ENCODE measurements at places on chromosomes 4 and X.

DNA sequence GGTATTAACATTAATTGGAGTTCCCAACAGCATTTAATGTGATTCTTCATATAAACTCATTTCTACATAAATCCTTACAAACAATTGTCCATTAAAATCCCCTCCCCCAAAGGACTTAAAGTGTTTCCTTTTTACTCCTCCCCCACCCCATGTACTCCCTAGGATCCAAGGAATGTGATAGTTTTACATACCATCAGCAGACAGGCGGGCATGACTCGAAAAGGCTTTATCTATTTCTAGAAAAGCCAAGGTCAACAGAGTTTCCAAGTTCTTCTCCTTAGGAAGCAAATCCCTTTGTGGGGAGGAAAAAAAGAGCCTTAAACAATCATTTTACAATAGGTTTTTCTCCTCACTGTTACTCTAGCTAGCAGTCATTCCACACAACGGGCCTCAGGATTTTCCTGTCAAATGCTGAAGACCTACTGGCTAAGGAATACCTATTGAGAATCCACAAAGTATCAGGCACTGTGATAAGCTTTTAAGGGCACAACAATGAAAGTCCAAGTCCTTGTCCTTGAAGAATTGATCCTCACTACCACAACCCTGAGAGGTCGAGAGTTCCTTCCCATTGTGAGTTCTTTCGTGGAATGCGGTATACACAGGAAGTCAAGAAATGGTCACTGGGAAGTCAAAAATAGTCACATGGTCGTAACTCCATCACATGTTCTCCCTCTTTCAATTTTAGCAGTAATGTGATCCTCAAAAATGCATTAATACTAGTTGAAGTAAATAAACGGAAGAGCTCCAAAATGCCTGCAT lies 7.2 kb downstream of the PPM1K start:
- no peak for DNase-seq

GRCh38 chr4:121062521-121062920 lies 9.8 kb downstream of the NDNF start:
- no peak for DNase-seq

GRCh38 chrX:107482046-107482445 lies 32.6 kb downstream of the FRMPD3 start:
- DNase-seq, result no peak

DNA sequence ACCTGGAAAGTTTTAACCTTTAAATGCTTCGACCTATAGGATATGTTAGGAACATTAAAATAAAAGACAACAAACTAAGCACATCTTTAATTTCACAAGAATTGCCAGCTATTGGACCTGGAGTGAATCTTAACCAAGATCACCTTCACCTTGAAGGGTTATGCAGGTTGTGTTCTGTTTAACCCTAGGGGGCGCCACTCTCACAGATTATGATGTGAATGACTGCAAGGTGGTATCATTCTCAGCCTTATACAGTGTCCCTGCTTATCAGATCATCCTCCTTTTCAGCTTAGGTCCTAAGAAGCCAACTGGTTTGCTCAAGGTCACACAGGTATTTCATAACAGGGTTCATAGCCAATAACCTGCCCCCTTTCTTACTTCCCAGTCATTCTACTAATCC lies 23.5 kb downstream of the INTS6L start:
- DNase-seq, result no peak

DNA sequence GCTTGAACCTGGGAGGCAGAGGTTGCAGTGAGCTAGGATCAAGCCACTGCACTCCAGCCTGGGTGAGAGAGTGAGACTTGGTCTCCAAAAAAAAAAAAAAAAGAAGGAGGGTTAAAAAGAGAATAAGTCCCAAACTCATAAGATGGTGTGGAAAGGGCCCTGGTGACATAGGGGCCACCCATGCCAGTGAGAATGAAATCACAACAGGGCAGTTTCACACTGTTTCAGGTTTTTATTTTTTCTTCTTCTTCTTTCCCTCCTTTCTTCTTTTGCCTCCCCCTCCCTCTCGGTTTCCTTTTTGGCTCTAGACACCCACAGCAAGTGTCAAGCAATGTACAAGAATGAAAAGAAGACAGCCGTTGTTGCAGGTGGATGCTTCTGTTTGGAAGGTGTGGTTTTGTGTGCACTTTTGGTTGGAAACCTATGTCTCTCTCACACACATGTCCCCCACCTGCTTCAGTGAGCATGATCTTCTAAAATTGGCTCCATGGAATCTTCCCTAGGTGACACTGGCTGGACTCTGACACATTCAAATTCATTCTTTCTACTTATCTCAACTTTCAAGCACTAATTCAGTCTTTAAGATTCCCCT lies 14.4 kb upstream of the TLR8 start:
- no peak for DNase-seq

GRCh38 chrX:71253253-71254091 lies 468 bp downstream of the ZMYM3 start:
- DNase-seq, result no peak

GRCh38 chr4:36824682-36825081 lies 419.9 kb upstream of the NWD2 start:
- DNase-seq, result no peak

DNA sequence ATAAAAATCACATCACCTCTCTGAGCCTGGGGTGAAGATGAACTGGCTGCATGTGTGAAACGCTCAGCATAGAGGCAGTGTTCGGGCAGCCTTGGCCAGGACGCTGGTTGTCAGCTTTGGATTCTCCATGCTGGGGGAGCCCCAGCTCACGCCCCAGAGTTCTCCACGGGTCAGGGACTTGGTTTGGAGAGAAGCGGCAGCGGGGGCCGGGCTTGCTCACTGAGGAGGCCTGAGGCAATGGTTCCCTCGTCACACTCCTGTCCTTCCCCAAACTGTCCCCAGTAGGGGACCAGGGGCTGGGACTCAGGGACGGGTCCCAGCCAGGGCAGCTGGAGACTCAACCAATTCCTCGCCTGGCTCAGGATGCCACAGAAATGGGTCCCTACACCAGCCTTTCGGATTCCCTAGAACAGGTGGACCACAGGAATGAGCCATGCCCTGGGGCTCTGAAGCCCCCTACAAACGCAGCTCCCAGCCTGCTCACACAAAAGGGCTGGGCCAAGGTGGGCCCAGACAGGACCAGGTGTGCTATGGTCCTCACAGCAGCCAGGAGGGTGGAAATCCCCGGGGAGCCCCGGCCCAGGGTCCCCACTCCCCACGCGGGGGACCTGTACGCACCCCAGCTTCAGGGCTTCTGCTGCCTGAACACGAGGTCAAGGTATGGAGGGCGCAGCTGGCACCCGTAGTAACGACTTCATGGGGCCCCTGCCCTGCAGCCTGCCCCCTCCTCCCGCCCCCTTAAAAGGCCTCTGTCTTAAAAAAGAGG lies 1.4 kb downstream of the MXD4 start:
- no peak for DNase-seq

GRCh38 chr4:5127556-5127955 lies 76.3 kb downstream of the STK32B start:
- no peak for DNase-seq

GRCh38 chrX:71251466-71251973 lies 2.4 kb downstream of the ZMYM3 start:
- DNase-seq, result no peak

GRCh38 chr4:79163981-79164490 lies 161.8 kb downstream of the NAA11 start:
- DNase-seq, result peak; percentile 25

DNA sequence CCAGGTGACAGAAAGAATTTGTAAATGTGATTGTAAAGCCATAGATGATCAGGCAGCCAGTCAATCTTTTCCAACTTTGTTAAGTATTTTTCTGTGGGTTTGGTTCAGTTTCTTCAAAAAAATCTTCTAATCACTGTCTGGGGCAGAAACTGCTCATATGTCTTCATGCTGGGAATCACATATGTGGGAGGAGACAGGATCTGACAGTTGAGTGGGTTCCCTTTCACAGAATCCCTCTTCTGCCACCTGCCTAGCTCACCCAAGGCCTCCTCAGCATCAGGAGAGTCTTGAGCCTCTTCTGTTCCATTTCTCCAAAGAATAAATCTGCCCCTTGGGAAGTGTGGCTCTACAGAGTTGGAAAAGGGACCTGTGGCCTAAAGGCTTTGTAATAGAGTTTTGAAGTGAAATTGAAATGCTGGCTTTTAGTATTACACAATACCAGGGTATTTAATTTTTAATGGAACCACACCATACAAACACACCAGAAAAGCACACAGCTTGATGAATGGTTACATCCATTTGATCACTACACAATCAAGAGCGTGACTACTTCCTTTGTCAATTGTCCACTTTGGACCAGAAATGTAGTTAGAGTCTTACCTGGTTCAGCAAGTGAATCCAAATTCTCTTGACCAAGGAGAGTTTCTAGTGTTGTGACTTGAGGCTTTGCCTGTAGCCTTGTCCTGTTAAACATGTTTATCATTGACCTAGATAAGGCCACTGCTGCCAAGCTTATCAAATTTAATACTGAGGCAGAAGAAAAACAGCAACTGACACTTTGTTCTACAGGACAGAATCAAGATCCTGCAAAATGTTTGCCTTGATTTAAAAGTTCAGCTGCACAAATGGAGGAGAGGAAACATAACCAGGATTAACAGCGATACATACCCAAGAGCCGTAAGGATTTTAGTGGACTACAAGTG lies 20.4 kb downstream of the MSMO1 start:
- no peak for DNase-seq

GRCh38 chr4:42104521-42104920 lies 47.9 kb downstream of the BEND4 start:
- DNase-seq, result no peak

DNA sequence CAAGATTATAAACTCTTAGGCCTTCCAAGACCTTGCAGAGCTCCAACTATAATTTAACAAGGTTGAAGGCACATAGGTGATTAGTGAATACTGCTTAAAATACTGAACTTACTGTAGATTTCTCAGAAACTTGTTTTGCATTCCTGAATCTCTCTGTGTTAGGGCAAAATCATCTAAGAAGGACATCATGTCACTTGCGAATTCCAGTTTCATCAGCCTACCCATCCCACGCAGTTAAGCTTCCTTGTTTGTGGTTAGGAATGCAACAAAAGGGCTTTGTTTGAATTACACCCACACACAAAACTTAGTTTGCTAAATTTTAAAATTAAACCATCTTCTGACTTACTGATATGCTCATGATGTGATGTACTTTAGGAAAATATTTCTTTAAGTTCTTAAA lies 174.0 kb downstream of the SOWAHB start:
- no peak for DNase-seq

GRCh38 chrX:14927401-14927800 lies 54.2 kb downstream of the MOSPD2 start:
- DNase-seq, result no peak

GRCh38 chr4:15848191-15848842 lies 70.2 kb downstream of the CD38 start:
- DNase-seq, result no peak

DNA sequence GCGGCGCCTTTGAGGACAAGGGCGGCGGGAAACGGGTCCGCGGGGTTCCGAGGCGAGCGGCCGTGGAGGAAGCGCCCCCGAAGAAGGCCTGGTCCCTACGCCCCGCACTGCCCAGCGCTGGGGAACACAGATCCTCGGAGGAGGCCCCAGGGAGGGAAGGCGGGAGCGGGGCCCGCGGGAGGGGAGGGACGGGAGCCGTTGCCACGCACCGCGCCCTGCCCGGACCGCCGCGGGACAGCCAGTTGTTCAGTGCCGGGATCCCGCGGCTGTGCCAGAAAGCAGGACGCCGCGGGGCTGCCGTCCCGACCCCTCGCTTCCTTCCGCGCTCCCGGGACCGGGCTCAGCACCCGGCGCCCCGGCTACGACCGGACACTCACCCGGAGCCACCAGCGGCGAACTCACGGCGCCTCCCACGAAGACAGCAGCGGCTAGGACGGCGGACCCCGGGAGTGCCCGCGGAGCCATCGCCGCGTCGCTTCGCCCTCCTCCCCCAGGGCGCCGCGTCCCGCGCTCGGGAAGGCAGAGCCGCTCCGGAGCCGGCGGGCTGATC lies 278 bp downstream of the RELL1 start:
- DNase-seq, result no peak

DNA sequence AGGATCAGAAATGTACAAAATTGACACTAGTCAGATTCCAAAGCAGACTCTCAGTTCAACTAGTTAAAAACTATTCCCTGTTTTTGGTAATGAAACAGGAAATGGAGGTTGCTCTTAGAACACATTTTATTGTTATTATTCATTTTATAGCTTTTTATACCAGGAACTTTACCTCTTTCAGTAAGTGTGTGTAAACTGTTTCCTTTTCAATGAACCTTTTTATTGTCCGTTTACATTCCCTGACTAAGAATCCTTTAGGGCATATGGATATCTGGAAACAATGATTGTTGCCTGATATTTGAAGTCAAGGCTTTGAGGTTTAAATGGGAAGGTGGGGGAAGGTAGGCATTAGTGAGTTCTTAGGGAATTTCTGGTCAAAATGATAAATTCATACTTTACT lies 1511.4 kb downstream of the ADGRL3 start:
- DNase-seq, result no peak

GRCh38 chr4:37648084-37648817 lies 37.9 kb downstream of the RELL1 start:
- no peak for DNase-seq

All from cerebellar nuclear complex (tissue), 1 donor.